IMR-90 (cell line): ENCODE measurements at places on chromosomes 3 and 15. TPM values are rescaled to one million over a fixed set of nuclear protein-coding genes. Genes with fewer than 3 reads are reported as not detected.
A peak's percentile ranks its signal among the peaks of the same experiment; 100 is the strongest.

Gene MUSTN1
- total RNA-seq, result not detected in 2 replicates

Gene CILP
- total RNA-seq, result under 0.01 TPM in 1 of 2 replicates, not detected in the other

Gene ARGFX
- total RNA-seq, result not detected in 2 replicates

Gene ISY1
- 28.5 and 39.7 TPM in 2 replicates for total RNA-seq

Gene CPB1
- not detected in 2 replicates for total RNA-seq

Gene IL17RD
- total RNA-seq, result 0.72 and 0.83 TPM in 2 replicates

GRCh38 chr3:41216993-41217392 is 17.7 kb downstream of the CTNNB1 start:
- H3K4me1 ChIP-seq, result peaks cover 3% of the 10 kb centered on the region
- DNase-seq, result no peak
- no peak overlapping the region for H3K27ac ChIP-seq
- H3K36me3 ChIP-seq, result no peaks in the 10 kb centered on the region
- H3K4me3 ChIP-seq, result no peak overlapping the region
- H3K27me3 ChIP-seq, result no peaks in the 10 kb centered on the region

DNA sequence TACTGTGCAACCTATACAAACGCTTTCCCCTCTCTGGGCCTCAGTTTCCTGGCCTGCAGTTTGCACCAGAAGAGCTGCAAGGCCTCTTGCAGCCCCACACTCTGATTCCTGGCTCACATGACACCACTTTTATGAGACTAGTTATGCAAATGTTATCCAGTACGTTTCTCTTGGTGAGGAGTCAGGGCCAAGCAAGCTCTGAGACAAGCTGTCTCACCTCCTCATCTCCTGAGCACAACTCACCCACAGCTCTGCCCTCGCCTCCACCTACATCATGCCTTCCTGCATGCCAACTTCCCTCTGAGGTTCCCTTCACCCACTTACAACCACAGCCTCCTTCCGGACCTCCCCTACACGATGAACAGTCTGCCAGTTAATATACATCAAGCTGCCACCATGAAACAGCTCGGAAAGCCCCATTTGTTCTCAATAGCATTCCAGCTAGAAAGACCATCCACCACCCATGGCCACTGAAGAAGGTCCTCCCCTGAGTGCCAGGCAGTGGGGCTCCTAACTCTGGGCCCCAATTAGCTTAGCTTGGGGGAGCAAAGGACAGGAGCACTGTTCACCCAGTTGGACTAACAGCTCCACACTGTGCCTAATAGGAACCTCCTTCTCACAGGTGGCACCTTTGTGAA is 25.0 kb downstream of the CRYGS start:
- peaks cover 20% of the 10 kb centered on the region for H3K27me3 ChIP-seq
- H3K36me3 ChIP-seq, result no peaks in the 10 kb centered on the region
- no peaks in the 10 kb centered on the region for H3K4me1 ChIP-seq
- no peak overlapping the region for H3K4me3 ChIP-seq

GRCh38 chr3:58725326-58725853 is 58.8 kb upstream of the FAM3D start:
- H3K4me1 ChIP-seq, result 0 out of 2 replicates have a peak, but pooled peaks cover 2% of the 10 kb centered on the region
- no peak overlapping the region for H3K4me3 ChIP-seq
- no peaks in the 10 kb centered on the region for H3K36me3 ChIP-seq
- no peak overlapping the region for H3K27ac ChIP-seq
- peaks cover 10% of the 10 kb centered on the region for H3K27me3 ChIP-seq

- no peak for DNase-seq
- H3K36me3 ChIP-seq, result peaks cover 31% of the 10 kb centered on the region
- H3K27me3 ChIP-seq, result no peaks in the 10 kb centered on the region
- no peak overlapping the region for H3K4me3 ChIP-seq
- peaks cover 10% of the 10 kb centered on the region for H3K4me1 ChIP-seq
Observed at GRCh38 chr3:149647812-149648211, 10.0 kb downstream of the WWTR1 start.

GRCh38 chr3:193346259-193346658 is 32.3 kb downstream of the ATP13A5 start:
- H3K27ac ChIP-seq, result no peak overlapping the region
- H3K4me3 ChIP-seq, result no peak overlapping the region
- no peaks in the 10 kb centered on the region for H3K4me1 ChIP-seq
- no peaks in the 10 kb centered on the region for H3K27me3 ChIP-seq
- DNase-seq, result no peak

- DNase-seq, result peak; percentile 35
- no peaks in the 10 kb centered on the region for H3K4me1 ChIP-seq
- H3K27me3 ChIP-seq, result no peaks in the 10 kb centered on the region
Observed at GRCh38 chr3:67357610-67358458, 296.6 kb downstream of the SUCLG2 start.

GRCh38 chr3:10047876-10048275 is 21.6 kb downstream of the FANCD2 start:
- H3K4me3 ChIP-seq, result no peak overlapping the region
- no peaks in the 10 kb centered on the region for H3K36me3 ChIP-seq
- no peaks in the 10 kb centered on the region for H3K4me1 ChIP-seq
- no peak overlapping the region for H3K27ac ChIP-seq

GRCh38 chr3:19457449-19457848 is 309.1 kb downstream of the KCNH8 start:
- no peaks in the 10 kb centered on the region for H3K36me3 ChIP-seq
- no peaks in the 10 kb centered on the region for H3K27me3 ChIP-seq
- H3K4me3 ChIP-seq, result no peak overlapping the region
- H3K27ac ChIP-seq, result no peak overlapping the region
- no peak for DNase-seq
- no peaks in the 10 kb centered on the region for H3K4me1 ChIP-seq

- DNase-seq, result no peak
- H3K4me1 ChIP-seq, result no peaks in the 10 kb centered on the region
- H3K27ac ChIP-seq, result no peak overlapping the region
- H3K36me3 ChIP-seq, result no peaks in the 10 kb centered on the region
- no peak overlapping the region for H3K4me3 ChIP-seq
Observed at GRCh38 chr3:89002191-89002590, 105.2 kb upstream of the EPHA3 start.

- no peak overlapping the region for H3K4me3 ChIP-seq
- H3K27ac ChIP-seq, result no peak overlapping the region
- H3K36me3 ChIP-seq, result no peaks in the 10 kb centered on the region
- H3K4me1 ChIP-seq, result peaks cover 6% of the 10 kb centered on the region
Observed at GRCh38 chr3:171953301-171954022, 85.9 kb upstream of the FNDC3B start.

- H3K27me3 ChIP-seq, result no peaks in the 10 kb centered on the region
- H3K36me3 ChIP-seq, result no peaks in the 10 kb centered on the region
- peaks cover 10% of the 10 kb centered on the region for H3K4me1 ChIP-seq
- DNase-seq, result peak; percentile 91
Observed at GRCh38 chr3:168341192-168341815, 245.6 kb upstream of the GOLIM4 start.

- H3K27me3 ChIP-seq, result no peaks in the 10 kb centered on the region
- peak; percentile 65 for DNase-seq
- H3K4me3 ChIP-seq, result no peak overlapping the region; the same call in 1 of the 2 replicates
Observed at GRCh38 chr15:64895285-64896065, 16.2 kb upstream of the ANKDD1A start.

DNA sequence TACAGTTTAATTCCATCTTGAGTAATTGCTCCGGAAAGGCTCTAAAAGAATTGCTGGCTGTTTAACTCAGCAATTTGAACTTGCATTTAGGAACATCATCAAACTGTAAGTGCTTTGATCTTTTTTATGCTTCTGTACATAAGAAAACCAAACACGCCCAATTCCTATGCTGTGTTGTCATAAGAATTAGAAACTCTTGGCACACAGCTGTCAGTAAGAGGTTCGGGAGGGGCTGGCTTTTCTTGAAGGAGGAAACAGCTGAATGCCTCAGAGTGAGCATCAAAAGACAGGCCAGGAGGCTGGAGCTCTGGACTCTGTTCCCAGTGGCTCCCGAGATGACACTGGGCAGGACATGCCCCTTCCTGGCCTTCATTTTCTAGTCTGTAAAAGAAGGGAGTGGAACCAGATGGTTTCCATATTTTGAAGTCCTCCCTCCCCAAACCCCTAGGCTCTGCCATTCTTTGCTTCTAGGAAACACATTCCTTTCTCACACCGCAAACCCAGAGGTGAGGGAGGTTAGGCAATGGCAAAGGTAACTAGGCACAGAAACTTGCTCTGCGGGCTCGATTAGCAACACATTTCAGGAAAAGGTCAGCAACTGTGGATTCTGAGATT is 73.7 kb upstream of the DLG1 start:
- H3K36me3 ChIP-seq, result no peaks in the 10 kb centered on the region
- peaks cover 3% of the 10 kb centered on the region; the same call in 1 of the 2 replicates for H3K27me3 ChIP-seq
- peak; percentile 87 for DNase-seq

DNA sequence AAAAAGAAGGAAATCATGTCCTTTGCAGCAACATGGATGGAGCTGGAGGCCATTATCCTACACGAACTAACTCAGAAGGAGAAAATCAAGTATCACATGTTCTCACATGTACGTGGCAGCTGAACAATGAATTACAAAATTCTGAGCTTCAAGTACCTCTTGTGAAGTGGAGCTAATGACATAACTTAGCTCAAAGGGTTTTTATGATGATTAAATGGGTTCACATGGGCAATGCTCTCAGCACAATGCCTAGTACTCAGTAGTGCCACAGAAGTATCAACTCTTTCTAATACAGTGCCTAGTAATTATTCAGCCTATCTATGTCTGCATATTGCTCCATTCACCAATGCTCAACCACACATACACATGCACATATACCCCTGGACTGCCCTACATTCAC is 407.5 kb upstream of the WNT5A start:
- H3K4me3 ChIP-seq, result no peak overlapping the region
- no peaks in the 10 kb centered on the region for H3K36me3 ChIP-seq
- H3K27me3 ChIP-seq, result no peaks in the 10 kb centered on the region

- DNase-seq, result no peak
- no peak overlapping the region for H3K4me3 ChIP-seq
- no peaks in the 10 kb centered on the region for H3K36me3 ChIP-seq
- H3K27ac ChIP-seq, result no peak overlapping the region
- peaks cover 43% of the 10 kb centered on the region for H3K27me3 ChIP-seq
Observed at GRCh38 chr15:52291204-52291603, 4.4 kb downstream of the MYO5C start.

DNA sequence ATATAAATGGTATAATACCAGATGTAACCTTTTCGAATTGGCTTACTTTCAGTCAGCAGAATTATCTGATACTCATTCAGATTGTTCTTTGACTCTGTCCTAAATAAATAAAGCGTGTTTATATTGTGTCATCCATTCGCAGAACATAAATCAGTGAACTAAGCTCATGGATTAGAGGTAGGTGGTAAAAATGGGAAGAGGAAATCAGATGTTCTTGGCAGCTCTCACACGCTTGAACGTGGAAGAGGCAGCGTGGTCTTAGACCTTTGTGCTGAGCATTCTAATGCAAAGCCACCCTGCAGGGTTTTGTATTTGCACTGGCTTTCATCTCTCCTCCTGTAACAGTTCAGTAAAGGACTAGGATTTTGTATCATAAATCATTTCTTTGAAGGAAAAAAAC is 441.4 kb downstream of the GABRG3 start:
- no peaks in the 10 kb centered on the region for H3K4me1 ChIP-seq
- no peak overlapping the region for H3K27ac ChIP-seq
- no peak for DNase-seq
- no peaks in the 10 kb centered on the region for H3K36me3 ChIP-seq
- H3K27me3 ChIP-seq, result no peaks in the 10 kb centered on the region
- no peak overlapping the region for H3K4me3 ChIP-seq

- peaks cover 89% of the 10 kb centered on the region for H3K36me3 ChIP-seq
- no peak overlapping the region for H3K4me3 ChIP-seq
- H3K27me3 ChIP-seq, result no peaks in the 10 kb centered on the region
- H3K27ac ChIP-seq, result no peak overlapping the region
Observed at GRCh38 chr15:89321521-89322410, 12.9 kb downstream of the POLG start.

GRCh38 chr3:169675091-169675490 is 11.6 kb upstream of the MECOM start:
- H3K4me3 ChIP-seq, result no peak overlapping the region
- no peaks in the 10 kb centered on the region for H3K36me3 ChIP-seq
- peaks cover 4% of the 10 kb centered on the region; the same call in 1 of the 2 replicates for H3K27me3 ChIP-seq
- DNase-seq, result no peak
- no peak overlapping the region for H3K27ac ChIP-seq

DNA sequence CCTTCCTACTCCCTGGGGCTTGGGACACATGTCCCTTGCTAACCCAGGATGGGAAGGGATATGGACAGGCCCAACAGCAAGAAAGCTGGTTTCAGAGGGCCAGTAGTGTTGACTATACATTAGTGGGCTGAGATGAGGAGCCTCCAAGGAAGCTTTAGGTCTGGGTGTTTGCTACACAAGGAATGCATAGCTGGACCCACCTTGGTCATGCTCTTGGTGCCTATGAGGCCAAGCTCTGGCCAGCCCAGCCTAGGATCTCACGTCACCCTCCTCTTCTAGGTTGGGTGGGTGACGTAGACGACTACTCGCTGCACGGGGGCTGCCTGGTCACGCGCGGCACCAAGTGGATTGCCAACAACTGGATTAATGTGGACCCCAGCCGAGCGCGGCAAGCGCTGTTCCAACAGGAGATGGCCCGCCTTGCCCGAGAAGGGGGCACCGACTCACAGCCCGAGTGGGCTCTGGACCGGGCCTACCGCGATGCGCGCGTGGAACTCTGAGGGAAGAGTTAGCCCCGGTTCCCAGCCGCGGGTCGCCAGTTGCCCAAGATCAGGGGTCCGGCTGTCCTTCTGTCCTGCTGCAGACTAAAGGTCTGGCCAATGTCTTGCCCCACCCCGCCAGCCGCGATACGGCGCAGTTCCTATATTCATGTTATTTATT is 653 bp upstream of the WDR6 start:
- H3K4me1 ChIP-seq, result peaks cover 11% of the 10 kb centered on the region
- no peaks in the 10 kb centered on the region for H3K27me3 ChIP-seq
- H3K36me3 ChIP-seq, result peaks cover 4% of the 10 kb centered on the region
- H3K4me3 ChIP-seq, result peak overlapping the region; percentile 87

- no peak overlapping the region for H3K4me3 ChIP-seq
- no peak overlapping the region for H3K27ac ChIP-seq
- no peaks in the 10 kb centered on the region; the same call in 1 of the 2 replicates for H3K27me3 ChIP-seq
- peak; percentile 1 for DNase-seq
- H3K36me3 ChIP-seq, result no peaks in the 10 kb centered on the region
Observed at GRCh38 chr3:94303897-94304296, 241.0 kb downstream of the NSUN3 start.

DNA sequence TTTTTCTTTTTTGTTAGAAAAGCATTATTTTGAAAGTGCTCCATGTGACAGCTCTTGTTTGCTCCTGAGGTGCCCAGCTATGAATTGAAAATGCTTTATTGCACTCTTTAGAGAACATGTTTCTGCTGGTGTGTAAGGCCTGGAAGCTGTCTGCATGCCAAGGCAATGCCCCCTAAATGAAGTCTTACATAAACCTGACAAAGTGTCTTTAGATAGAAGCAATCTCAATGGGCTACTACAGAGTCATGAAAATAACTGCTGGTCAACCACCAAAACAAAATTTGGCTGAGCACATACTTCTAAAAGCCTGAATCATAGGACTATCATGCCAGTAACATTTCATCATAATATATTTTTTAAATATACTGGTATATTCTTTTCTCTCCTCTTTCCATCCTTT is 178.7 kb downstream of the THRB start:
- no peaks in the 10 kb centered on the region for H3K36me3 ChIP-seq
- no peak overlapping the region for H3K27ac ChIP-seq
- no peaks in the 10 kb centered on the region for H3K4me1 ChIP-seq

DNA sequence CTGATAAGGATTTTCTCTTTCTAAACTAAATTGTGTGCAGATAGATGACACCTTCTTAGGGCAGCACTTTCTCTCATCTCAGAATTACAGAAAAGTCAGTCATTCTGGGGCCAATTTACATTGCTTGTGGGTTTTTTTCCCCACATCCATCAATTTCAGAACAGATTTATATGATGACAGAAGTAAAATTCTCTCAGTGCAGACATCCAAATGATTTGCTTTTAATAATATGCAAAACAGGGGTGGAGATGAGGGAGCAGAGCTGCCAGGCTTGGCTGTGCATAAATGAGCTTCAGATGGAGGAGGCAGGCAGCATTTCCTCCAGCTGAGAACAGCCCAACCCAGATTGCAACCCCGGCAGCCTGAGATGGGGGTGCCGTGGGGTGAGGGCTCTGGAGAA is 44.0 kb downstream of the EDEM1 start:
- H3K36me3 ChIP-seq, result no peaks in the 10 kb centered on the region
- DNase-seq, result no peak
- H3K27ac ChIP-seq, result no peak overlapping the region
- H3K27me3 ChIP-seq, result peaks cover 2% of the 10 kb centered on the region; the same call in 1 of the 2 replicates
- H3K4me3 ChIP-seq, result no peak overlapping the region
